ENCODE measurements at places on chromosomes 16 and 17.

DNA sequence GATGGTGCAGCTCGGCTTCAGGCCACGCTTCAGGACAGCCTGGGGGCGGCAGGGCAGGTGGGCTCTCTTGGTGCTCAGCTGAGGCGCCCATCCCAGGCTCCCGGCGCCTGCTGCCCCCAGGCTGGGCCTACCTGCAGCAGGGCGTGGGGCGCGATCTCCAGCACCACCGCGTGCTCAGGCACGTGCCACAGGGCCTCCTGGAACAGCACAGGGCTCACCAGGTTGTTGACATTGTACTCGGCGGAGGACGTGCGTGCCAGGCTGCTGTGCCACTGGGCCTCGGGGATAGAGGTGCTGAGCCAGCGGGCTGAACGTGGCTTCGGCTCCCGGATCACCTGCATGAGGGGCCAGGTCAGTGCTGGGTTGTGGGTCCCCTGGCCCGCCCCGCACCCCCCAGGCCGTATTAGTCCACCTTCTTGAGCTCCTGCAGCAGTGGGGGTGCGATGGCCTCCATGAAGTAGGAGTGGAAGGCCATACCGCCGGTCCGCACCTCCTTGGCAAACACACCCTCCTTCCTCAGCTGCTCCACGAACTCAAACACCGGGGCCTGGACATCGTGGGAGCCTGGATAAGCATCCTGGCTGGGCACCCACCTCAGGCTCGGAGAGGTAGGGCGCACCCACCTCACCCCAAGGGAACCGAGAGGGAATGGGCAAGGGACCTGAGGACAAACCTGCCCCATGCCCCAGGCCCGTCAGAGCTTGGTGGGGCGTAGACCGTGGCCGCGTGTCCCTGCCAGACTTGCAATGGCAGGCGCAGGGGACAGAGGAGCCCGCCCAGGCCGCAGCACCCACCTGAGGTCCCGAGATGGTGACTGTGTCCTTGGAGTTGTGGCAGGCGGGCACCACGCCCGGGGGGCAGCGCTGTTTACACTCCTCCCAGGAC is 9.0 kb downstream of the FASN start:
- no peak for DNase-seq

DNA sequence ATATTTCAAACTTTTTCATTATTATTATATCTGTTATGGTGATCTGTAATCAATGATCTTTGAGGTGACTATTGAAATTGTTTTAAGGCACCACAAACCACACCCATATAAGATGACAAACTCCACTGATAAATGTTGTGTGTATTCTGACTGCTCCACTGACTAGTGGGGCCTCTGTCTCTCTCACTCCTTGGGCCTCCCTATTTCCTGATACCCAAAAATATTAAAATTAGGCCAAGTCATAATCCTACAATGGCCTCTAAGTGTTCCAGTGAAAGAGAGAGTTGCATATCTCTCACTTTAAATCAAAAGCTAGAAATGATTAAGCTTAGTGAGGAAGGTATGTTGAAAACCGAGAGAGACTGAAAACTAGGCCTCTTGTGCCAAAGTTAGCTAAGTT is 23.4 kb downstream of the CYLD start:
- DNase-seq, result no peak

DNA sequence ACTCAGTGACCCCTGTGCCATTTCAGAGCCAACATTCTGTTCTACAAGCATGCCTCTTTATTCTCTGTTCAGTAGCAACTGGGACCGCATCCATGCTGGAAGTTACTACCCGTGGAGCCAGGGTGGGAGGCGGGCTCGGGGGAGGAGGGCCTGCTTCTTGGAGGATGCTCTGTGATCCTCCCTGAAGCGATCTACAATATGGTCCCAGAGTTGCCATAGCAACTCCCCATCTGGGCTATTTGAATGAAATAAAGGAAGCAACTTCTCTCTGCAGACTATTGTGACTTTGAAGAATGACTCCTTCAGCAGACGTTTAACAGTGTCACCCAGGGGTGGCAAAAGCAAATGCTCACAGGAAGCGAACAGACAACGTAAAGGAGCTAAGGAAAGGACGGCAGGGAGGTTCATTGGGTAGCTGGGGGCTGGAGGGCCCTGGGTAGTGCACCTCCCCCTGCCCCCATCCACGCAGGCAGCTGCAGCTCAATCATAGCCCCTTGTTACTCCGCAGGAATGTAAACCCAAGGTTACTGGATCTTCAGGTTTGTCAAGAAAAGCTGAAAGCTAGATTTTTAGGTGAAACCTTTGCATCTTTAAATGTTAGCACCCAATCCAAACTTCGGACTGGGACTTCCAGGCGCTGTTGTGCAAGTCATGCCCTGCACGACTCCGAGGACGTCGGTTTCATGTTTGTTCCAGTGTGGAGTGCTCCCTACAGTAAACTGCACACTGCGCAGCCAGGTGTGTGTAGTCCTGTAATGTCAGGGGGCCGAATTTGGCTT is 51.1 kb upstream of the MEAK7 start:
- no peak for DNase-seq

GRCh38 chr17:48241770-48242497 is 134.4 kb downstream of the SNX11 start:
- no peak for DNase-seq

GRCh38 chr17:59512844-59513385 is 52.5 kb upstream of the DHX40 start:
- peak; percentile 62 for DNase-seq

- no peak for DNase-seq
These were observed 127.3 kb upstream of the MON1B start for GRCh38 chr16:77063676-77064016.

- DNase-seq, result no peak
These were observed 5.2 kb upstream of the FANCA start for GRCh38 chr16:89821438-89822187.

DNA sequence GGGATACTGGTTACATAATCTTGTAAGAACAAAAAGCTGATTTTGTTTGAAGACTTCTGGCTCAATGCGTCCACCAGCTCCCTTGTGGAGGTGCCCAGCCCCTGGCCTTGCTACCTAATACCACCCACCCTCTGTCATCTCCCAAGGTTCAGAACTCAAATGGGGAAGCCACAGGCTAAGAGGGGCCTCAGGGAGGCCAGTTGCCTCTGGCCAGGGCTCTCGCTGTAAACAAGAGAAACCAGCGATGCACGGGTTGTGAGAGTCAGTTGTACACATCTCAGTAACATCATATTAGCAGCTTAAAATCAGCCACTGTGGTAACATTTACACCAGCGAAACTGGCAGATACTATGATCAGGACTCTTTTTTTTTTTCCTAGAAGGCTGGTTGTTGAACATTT is 6.0 kb downstream of the TEKT5 start:
- DNase-seq, result no peak

DNA sequence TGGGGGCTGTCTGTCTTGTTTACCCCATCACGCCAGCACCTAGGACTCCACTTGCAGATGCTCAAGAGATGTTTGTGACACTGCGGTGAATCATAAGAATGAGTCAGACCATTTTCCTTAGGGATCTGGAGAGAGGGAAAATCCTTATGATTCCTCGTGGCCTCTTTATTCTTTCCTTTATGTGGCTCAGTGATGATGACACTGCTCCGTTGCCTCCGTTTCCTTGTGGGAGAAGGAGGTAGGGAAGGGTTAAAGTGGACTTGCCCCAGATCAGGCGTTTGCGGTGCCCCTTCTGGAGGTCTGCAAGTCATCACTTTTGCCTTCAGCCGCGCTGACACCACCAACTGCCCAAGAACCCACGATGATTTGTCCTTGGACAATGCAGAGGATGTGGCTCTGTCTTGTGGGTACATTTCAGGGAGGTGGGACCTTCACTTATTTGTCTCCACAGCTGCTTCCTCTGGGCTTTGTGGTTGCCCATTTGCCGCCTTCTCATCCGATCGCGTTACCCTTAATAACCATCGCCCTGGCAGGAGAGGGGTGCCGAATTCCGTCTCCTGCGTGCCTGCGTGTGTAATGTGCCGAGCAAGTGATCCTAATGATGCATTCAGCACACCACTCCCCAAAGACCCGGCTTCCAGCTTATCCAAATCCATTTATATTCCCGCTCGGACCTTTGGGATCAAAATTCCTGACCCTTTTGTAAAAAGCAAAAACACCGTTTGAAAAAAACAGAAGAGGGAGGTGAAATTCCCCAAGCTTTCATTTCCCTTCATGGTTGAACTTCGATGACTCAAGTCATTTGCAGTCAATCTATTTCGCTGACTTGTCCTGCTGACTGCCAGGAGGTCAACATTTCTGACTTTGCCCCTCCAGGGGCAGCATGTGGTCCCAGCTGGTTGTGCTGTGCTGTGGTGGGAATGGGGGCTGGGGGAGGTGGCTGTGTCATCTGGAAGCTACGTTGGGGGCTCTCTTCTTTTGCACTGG is 87.2 kb upstream of the IRX3 start:
- no peak for DNase-seq

- no peak for DNase-seq
These were observed 114.6 kb upstream of the NOG start for GRCh38 chr17:56478836-56479447.

DNA sequence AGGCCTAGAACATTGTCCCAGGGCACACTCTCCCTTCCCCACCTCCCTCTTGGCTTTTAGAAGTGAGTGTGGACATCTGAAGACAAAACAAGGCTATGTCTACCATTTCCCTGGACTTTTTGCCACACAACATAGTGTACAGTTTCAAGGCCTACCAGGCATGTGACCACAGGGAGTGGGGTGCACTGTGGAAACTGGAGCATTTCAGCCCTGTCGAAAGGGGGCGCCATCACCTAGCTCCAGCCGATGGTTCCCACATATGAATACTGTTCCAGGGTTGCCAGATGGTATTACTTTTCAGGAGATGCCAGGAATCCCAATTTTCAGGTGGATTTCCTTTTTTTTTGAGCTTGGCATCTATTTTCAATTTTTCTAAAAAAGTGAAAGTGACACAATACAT is 140.7 kb downstream of the KATNIP start:
- no peak for DNase-seq
